NCI-H1417 (cell line): ENCODE measurements at places on chromosomes 11 and 22.

GRCh38 chr11:79274636-79275331 is 166.0 kb downstream of the TENM4 start:
- no peak for DNase-seq

DNA sequence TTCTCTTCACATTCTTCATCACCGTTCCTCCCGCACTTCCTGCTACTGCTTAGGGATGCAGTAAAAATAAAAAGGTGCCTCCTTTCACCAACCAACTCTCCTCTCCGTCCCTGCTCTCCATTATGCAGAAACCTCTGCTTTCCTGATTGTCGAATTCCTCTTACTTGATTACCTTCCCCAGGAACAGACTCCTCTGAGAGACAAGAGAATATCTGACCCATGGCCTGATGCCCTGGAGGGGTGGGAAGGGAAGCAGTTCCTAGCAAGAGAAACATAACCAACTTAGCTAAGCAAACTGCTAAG is 80.9 kb downstream of the TRIM29 start:
- DNase-seq: no peak

GRCh38 chr11:134207538-134208239 is 16.1 kb downstream of the NCAPD3 start:
- DNase-seq: peak; percentile 10

DNA sequence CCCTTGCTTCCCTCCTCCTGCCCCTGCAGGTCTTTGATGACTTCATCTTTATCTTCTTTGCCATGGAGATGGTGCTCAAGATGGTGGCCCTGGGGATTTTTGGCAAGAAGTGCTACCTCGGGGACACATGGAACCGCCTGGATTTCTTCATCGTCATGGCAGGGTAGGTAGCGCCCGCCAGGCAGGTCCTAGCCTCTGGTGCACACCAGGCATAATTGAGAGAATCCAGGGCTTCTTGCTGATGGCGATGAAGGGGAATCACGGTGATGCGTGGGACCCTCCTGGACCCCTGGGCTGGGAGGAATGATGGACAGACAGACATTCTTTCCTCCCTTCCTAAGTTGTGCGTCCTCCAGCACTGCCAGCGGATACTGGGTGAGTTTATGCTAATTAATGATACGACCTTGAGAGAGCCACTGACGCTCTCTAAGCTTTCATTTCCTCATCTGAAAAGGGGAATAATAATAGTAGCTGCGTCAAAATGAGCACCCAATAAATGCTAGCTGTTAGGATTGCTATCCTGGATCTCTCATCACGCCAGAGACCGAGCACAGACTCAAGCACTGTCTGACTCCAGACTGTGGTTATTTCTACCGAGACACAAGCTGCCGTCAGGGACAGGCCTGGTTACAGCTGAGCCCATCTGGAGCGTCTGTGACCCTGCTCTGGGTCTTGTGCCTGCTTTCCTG is 30.1 kb downstream of the CACNA1I start:
- no peak for DNase-seq

DNA sequence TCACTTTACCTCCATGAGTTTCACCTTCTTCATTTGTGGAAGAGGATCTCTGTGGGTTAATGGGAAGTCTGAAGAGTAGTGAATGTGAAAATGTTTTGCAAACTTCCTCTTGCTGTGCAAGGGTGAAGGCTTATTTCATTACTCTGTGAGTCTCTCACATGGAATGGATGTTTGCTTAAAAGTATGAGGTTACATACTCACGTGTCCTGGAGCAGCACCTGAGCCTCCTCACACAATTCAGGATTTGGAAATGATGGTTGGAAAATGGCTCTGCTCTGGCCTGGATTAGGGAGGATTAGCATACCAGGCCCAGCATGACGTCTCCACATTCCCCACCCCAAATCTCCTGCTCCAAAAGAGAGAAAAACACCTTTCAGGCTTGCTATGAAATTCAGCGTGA is 4.8 kb downstream of the GRAMD1B start:
- no peak for DNase-seq

- no peak for DNase-seq
Observed at GRCh38 chr22:42934338-42934737, 77.3 kb upstream of the ARFGAP3 start.
